ENCODE measurements at places on chromosomes 5 and 9. TPM values are rescaled to one million over a fixed set of nuclear protein-coding genes. Genes with fewer than 3 reads are reported as not detected.

The PANK3 gene
- total RNA-seq, result 54.0 TPM

The FSTL4 gene
- not detected for total RNA-seq

The NEK6 gene
- 29.4 TPM for total RNA-seq

The SH3GL2 gene
- not detected for total RNA-seq

The SLC28A3 gene
- total RNA-seq, result 0.38 TPM

The FAM169A gene
- 9.2 TPM for total RNA-seq

The PCDHA1 gene
- not detected for total RNA-seq

The NXNL2 gene
- not detected for total RNA-seq

The PCDH1 gene
- total RNA-seq, result not detected

The CTNND2 gene
- total RNA-seq, result not detected

The ZSWIM6 gene
- total RNA-seq, result 6.4 TPM

The EPB41L4A gene
- total RNA-seq, result 0.04 TPM

The SHC3 gene
- total RNA-seq, result not detected

The SPACA9 gene
- total RNA-seq, result 1.9 TPM

The ZNF462 gene
- 0.06 TPM for total RNA-seq

The PCDHA10 gene
- not detected for total RNA-seq

The RMI1 gene
- 32.3 TPM for total RNA-seq

The PCDHGB6 gene
- 0.06 TPM for total RNA-seq

The PTGS1 gene
- 0.08 TPM for total RNA-seq

The OCLN gene
- 0.52 TPM for total RNA-seq

The CCL28 gene
- 12.1 TPM for total RNA-seq

The HSPA9 gene
- 523 TPM for total RNA-seq

The SV2C gene
- not detected for total RNA-seq

The ELOVL7 gene
- 0.06 TPM for total RNA-seq

The IRX4 gene
- not detected for total RNA-seq

The PPP2R2B gene
- 2.1 TPM for total RNA-seq
